ENCODE measurements at places on chromosomes 7 and 10. TPM values are rescaled to one million over a fixed set of nuclear protein-coding genes. Genes with fewer than 3 reads are reported as not detected.

Gene TCAF2
- polyA plus RNA-seq = 2.9 TPM

Gene CCNY
- 109 TPM for polyA plus RNA-seq

Gene GJD4
- not detected for polyA plus RNA-seq

Gene SEMA3D
- 46.8 TPM for polyA plus RNA-seq

Gene CDNF
- 4.1 TPM for polyA plus RNA-seq

Gene KLF14
- polyA plus RNA-seq = 0.51 TPM

Gene RNF148
- polyA plus RNA-seq = 0.38 TPM

Gene JAZF1
- polyA plus RNA-seq = 15.5 TPM

Gene AGAP3
- 54.8 TPM for polyA plus RNA-seq

Gene AKR1B1
- polyA plus RNA-seq = 112 TPM

Gene AKR1E2
- polyA plus RNA-seq = 8.9 TPM

Gene THNSL1
- 14.3 TPM for polyA plus RNA-seq

Gene MINDY4
- 10.2 TPM for polyA plus RNA-seq

- DNase-seq = no peak
Observed at GRCh38 chr7:112421666-112422486, 28.4 kb upstream of the IFRD1 start.

DNA sequence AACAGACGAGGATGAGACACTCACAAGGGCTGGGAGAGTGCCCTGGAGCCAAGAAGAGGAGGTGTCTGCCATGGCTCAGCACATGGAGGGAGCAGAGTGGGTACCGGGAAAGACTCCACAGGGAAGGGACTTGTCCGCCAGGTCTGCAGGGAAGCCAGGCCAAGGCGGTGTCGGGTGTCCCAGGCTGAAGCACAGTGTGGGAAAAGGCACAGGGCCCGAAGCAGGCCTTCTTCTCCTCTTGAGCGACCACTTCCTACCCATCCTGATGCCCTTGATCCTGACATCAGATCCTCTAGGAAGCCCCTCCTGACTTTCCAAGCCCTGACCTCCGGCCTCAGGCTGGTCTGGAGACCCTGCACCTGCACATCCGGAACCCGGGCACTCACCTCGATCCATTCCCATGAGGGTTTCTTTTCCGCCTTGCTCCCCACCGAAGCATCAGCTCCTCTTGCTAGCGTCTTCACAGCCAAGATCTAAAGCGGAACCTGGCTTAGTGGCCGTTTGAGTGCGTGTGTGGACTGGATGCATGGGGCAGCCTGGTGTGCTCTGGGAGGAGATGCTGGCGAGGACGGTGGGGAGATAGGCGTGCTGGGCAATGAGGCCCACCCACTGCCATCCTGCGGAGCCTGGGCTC is 8.5 kb downstream of the CALML3 start:
- DNase-seq = no peak

GRCh38 chr10:67549390-67549789 is 146.6 kb downstream of the CTNNA3 start:
- no peak for DNase-seq

- DNase-seq = no peak
Observed at GRCh38 chr7:12062062-12062461, 149.0 kb upstream of the TMEM106B start.

GRCh38 chr10:97270523-97271154 is 21.8 kb downstream of the ARHGAP19 start:
- DNase-seq = no peak

- no peak for DNase-seq
Observed at GRCh38 chr10:78349911-78350663, 316.4 kb downstream of the RPS24 start.

- DNase-seq = no peak
Observed at GRCh38 chr7:66281678-66282590, 76.8 kb downstream of the TPST1 start.

- DNase-seq = no peak
Observed at GRCh38 chr7:126119981-126120380, 1132.8 kb downstream of the GRM8 start.

GRCh38 chr7:14875941-14876587 is 26.5 kb downstream of the DGKB start:
- no peak for DNase-seq

DNA sequence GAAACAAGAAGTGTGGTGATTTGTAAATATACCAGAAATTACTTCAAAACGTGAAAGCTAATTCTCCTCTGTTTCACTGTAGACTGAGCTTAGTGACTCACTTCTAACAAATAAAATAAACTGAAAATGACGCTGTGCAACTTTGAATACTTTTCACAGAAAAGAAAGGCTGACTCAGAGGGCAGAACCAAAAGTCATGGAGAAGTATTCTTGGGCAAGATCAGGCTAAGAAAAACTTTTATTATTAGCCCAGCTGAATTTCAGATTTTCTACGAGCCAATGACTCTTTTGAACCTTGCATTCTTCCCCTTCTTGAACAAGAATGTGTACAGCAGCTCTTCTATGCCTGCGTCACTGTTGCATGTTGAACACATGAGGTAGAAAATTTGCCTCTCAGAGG is 527.3 kb upstream of the GHITM start:
- no peak for DNase-seq

GRCh38 chr7:120985130-120985758 is 3.3 kb upstream of the CPED1 start:
- DNase-seq = no peak

- no peak for DNase-seq
Observed at GRCh38 chr7:3010161-3010560, 33.5 kb downstream of the CARD11 start.

- no peak for DNase-seq
Observed at GRCh38 chr10:63496561-63496960, 24.6 kb upstream of the REEP3 start.

DNA sequence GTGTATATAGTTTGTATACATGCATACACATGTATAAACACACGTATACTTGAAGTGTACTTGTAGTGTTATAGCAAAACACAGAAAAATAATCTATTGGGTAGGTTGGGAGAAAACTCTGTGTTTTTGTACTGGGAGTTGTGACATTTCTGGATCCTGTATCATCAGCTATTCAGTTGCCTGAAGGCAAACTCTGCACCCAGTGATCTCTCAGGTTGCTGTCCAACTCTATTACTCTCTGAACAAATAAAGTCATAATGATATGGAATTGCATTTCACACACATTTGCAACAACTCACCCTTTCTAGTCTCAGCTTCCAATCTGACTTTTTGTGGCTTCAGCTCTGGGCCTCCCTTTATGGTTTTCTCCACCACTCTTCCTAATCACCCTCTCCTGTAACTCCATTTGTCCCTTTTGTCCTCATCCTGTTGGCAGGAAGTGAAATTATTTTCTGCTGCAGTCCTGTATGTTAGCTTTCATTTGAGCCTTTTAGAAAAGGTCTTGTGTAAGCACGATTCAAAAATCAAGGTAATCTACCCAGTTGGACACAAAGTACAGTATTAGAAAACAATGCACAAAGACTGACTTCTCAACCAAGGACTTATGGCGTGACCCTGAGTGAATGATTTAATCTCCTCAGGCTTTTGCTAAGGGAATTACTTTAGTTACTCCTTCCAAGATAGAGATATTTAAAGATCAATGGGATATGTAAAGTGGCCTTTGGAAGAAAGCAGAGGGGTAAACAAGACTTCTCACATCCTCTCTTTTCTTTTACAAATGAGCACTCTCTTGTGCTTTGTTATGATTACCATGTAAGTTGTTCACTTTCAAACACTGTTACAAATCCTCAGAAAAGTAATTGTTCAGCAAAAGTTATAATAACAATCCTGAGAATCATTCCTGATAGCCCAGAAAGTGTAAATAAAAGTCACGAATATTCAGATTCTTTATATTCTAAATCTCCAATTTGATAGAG is 249.1 kb downstream of the KCND2 start:
- no peak for DNase-seq

- DNase-seq = no peak
Observed at GRCh38 chr10:92619368-92619767, 26.4 kb downstream of the KIF11 start.

- no peak for DNase-seq
Observed at GRCh38 chr7:585229-585711, 65.6 kb upstream of the PDGFA start.

GRCh38 chr7:147990942-147991341 is 599.6 kb upstream of the C7orf33 start:
- no peak for DNase-seq

DNA sequence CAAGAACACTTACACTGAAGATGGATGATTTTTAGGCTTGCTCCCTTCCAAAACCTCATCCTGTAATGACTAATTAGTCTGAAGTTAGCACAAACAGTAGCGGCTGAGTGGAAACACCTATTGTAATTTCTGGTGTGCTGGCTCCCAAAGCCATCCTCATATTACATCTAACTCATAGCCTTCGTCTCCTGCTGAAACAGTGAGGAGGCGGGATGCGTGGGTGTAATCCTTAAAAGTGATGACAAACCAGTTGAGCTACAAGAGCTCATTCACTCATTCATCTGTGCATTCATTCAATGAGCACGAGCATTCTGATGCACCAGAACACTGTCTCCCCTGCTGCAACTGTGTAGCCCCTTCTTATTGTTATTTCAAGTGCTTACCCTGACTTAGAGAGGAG is 235.3 kb downstream of the CALN1 start:
- DNase-seq = no peak

GRCh38 chr10:118467200-118467599 is 125.1 kb upstream of the FAM204A start:
- no peak for DNase-seq

DNA sequence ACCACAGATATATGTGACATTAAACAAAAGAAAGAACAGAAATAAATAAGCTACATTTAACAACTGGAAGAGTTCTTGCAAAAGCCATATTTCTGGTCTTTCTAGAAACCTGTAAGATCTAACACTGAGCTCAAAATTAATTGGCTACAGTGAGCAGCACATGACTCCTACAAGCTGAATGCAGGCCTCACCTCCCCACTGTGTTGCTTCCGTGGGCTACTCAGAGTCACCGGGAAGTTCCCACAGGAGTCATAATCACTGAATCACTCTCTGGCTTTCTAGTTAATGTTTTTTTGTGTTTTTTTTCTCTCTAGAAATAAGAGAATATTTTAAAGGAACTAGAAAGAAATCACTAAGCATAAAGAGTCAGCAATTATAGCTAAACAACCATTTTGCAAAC is 10.2 kb upstream of the MRPS24 start:
- DNase-seq = no peak

GRCh38 chr10:110311357-110311949 is 6.7 kb upstream of the SMNDC1 start:
- no peak for DNase-seq

DNA sequence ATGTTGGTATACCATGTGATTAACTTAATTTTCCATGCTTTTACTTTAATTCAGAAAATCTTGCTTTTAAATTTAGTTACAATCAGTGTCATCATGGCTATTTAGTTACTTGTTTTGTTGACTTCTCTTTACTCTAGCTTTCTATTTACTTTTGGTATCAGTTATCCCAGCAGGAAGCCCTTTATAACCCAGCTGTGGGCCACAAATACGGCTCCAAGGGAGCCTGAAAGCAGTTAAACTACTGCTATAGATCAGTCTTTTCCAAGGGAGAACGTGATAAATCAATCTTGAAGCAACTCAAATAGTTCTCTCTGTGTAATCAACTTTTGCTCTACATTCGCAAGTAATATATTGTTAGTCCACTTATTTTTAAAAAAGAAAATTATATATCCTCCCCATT is 287.4 kb downstream of the CACNA2D1 start:
- no peak for DNase-seq

DNA sequence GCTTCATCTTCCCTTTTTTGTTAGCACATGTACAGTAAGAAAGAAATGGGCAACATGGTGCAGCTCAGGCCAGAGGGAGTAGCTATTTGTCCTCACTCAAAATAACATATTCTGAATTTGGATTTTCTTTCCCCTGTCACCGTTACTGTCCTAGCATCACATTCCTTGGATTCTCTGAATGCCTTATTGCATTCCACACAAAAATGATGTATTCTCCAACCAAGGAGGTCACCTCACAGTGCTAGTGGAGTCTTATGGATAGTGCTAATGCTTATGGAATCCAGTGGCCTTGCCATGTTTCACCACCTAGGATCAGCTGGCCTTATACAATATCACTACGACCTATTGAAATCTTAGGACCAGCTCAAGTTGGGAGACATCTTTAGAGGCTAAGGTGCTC is 7.2 kb downstream of the PRSS58 start:
- DNase-seq = no peak

DNA sequence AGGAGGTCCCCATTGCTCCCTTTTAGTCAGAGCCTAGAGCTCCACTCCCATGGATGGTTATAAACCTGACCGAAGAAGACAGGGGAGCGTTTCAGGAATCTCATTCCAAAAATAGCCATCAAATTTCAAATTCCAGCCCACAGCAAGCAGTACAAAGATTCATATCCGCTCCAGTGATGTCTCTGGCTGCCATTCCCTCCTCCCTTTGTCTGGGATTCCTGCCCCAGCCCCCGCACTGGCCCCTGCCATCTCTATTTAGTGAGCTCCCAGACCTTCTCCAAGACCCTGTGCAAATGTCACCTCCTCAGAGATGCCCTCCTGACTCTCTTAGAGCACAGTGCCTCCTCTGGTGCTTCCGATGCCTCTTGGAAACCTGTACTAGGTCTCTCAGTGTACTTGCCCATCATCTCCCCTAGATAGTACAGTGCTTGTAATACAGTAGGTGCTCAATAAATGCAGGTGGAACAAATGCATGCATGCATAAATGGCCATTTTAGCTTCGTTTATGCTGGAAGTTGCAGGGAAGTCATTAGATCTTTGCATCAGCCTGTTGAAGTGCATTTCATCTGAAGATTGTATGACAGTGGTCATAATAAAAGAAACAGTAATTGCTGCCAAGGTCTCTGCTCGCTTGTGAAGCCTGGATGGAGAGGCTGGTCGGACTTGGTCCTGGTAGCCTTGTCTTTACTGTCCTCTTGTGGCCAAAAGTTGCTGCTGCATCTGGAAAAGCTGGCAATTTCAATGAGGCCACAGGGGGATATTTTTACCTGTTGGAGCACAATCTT is 32.0 kb upstream of the HABP2 start:
- DNase-seq = peak; percentile 69

DNA sequence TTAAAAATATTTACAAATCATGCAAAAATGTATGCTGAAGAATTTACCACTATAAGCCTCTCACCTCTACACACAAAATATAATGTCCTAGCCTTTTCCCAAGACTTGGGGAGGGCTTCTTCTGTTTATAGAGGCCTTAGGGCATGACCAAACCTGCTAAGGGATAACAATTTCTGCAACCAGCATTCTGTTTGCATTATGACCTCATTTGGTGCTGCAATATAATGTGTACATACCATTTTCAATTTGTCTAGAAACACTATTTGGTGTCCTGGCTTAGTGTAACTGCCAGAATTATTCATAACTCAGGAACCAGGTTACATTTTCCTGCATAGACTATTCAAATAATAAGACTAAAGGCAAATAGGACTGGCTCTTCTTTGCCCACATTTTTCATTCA is 446.6 kb upstream of the SORCS1 start:
- no peak for DNase-seq

- no peak for DNase-seq
Observed at GRCh38 chr7:157613575-157614322, 276.9 kb downstream of the DNAJB6 start.

GRCh38 chr10:84140036-84140379 is 699 bp downstream of the GHITM start:
- no peak for DNase-seq

DNA sequence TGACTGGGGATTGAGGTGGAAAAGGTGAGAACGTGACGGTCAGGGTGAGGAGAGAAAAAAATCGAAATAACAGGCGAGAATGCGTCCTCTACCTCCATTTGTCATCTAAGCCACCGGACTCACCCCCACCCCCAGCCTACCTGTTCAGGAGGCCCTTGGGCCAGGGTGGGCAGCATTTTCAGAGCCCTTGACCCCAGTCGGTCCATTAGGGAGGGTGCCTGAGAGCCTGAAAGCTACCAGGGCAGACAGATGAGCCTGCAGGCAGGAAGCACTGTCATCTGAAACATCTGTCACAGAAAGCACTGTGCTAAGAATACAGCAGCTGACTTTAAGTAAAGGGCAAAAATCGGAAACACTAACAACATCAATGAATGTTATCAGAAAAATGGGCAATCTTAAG is 47.0 kb downstream of the MAD1L1 start:
- no peak for DNase-seq
